ENCODE measurements at places on chromosomes 3 and 15.

DNA sequence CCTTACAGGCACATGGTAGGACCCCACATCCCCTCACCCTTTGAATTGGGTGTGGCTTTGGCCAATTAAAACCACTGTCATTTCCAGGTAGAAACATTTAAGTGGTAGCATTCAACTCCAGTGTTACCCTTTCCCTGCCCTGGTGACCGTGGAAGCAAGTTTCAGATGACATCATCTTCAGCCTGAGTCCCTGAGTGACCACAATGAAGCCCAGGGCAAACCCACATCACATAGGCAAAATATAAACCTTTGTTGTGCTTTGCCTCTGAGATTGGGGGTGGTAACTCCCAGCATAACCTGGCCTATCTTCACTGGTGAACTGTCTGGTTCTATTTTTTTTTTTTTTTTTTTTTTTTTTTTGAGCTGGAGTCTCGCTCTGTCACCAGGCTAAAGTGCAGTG lies 404.0 kb upstream of the WNT5A start:
- no peak for DNase-seq

- DNase-seq, result no peak
These were observed at the start of gene CLDN18 for GRCh38 chr3:138009476-138010272. CLDN18 (plus strand) TSS chr3:138010165; CDS start chr3:138010226, 61 bp downstream.

DNA sequence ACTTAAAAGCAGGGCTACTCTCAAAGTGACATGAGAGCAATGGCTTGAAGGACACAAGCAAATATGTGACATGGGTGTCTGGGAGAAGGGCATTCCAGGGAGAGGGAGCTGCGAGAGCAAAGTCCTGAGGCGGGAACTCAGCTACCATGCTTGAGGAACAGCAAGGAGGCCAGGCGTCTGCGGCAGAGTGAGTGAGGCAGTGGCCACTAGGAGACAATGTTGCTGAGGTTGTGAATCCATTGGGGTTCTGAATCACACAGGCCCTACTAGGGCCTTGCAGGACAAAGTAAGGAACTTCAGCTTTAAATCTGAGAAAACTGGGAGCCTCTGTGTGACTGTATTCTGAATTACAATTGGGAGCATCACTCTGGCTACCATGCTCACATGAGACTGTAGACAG lies 94.1 kb upstream of the PRICKLE2 start:
- no peak for DNase-seq

- no peak for DNase-seq
These were observed 137.7 kb downstream of the FNDC3B start for GRCh38 chr3:172177046-172177445.

- no peak for DNase-seq
These were observed 422.3 kb upstream of the ROBO1 start for GRCh38 chr3:80190051-80190450.
